ENCODE measurements at places on chromosomes 2 and 18.

DNA sequence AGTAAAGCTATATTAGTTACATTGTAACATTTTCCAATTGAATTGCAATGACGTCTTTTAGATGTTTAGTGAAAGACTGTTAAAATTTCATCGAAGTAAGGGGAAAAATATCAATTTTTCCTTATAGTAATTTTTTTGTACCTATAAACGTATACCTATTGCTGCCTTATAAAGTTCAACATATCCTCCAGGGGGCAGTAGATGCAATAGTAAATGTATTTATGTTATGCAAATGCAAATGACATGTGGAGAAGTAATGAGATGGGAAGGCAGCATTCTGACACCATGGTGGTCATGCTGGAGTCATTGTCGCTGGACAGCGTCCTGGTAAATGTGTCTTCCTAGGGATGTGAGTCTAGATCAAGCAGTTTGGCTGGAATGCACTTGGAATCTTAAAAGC lies 38.7 kb downstream of the MSTN start:
- DNase-seq, result peak; percentile 27

DNA sequence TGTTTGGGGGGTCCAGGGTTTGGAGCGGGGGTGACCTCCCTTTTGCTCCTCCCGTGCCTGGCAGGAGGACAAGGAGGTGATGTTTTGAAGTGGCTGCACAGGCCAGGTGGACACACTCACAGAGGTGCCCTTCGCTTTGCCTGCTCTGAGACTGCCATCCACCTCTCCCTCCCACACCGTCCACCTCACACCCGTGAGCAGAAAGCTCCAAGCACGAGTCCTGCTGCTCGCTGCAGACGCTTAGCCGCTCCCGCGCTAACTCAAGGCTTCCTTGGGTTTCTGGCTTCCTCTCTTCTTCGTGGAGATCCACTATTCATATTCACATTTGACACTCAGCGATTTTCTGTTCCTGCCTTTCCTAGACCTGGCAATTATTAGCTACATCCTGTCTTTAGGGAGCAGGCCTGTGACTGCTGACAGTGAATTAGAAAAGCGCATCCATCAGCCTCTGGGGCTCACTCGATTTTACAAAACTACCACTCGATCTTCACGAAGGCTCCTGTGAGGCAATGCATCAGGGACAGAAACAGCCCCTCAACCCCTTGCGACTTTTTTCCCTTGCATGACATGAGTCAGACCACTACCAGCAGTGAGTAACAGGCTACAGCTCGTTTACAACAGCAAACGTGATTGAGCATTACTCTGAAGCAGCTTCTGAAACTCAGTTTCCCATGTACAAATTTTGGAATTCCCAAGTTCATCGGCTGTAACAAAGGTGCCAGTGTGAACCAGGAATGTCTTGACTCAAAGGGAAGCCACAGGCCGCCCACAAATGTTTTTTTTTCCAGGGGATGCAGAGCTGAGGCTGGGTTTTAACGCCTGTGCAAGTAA lies 238.7 kb upstream of the SOX11 start:
- DNase-seq, result no peak

- no peak for DNase-seq
These were observed 20.0 kb downstream of the ZNF521 start for GRCh38 chr18:25332002-25332401.

DNA sequence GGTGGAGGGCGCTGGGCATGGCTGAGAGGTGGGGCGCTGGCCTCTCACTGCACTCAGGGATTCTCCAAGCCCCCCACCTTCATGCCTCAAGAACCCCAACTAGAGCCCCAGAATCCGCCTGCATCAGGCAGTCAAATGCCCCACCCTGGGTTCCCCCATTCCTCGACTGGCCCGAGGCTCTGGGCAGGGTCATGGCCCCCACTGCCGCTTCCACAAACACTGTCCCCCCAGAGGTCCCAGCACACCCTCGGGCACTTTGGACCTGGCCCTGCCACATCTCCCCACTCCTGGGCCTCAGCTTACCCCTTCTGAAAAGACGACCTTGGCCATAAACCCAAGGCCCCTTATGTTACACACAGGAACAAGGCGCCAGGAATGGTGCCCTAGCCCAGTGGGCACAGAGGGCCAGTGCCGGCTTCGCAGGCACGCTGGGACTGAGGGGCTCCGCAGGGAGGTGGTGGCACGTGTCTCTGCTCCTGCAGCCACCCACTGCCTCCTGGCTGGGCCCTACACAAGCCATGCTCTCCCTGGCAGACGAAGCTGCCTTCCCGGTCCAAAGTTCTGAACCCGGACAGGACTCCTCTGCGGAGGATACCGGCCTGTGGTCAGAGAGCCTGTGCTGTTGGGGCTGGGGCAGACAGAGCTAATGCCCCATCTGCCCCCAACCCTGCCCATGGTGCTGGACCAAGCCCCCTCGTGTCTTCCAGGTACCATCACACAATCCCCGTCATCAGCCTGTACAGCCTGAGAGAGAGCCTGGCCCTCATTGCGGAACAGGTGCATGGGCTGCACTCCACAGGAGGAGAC lies 6.8 kb downstream of the AGXT start:
- no peak for DNase-seq

DNA sequence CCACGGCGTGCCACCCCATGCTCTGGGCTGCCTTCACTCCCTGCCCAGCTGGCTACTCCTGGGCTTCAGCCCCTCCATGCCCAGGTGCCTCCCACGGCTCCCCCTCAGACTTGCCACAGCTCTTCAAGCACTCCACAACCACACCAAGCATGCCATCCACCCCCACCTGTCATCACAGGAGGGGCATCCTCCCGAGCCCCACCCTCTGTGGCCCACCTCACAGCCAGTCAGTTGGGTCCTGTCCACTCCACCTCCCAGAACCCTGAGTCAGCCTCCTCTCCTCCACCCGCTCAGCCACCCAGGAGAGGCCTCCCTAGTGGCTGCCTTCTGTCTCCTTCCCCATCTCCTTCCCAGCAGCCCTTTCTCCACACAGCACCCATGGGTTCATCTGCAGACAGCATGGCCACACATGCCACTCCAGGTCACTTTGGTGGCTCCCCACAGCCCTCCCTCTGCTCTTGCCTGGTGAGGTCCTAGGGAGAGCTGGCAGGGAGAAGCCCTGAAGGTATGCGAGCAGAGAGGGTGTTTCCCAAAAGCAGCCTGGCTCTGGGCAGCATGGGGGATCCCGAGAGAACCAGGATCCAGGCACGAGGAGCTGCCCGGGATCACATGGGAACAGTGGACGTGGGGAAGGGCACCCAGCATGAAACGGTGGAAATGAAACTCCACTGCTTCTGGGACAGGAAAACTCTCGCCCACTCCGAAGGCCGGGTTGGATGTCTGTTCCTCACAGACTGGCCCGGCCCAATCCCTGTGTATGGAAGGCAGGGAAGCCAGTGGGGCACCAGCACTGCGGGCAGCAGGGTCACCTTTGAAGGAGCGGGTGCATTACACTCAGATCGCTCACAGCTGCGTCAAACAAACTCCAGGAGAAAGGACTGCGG lies 2.7 kb downstream of the LIMS2 start:
- no peak for DNase-seq

DNA sequence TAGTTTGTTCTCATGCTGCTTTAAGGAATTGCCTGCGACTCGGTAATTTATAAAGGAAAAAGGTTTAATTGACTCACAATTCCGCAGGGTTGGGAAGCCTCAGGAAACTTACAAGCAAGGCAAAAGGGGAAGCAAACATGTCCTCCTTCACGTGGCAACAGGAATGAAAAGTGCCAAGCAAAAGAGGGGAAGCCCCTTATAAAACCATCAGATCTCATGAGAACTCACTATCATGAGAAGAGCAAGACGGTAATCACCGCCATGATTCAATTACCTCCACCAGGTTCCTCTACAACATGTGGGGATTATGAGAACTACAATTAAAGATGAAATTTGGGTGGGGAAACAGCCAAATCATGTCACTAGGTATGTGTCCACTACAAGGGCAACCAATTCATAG lies 53.9 kb downstream of the MAP4K3 start:
- DNase-seq, result no peak

- no peak for DNase-seq
These were observed 97.7 kb upstream of the SIX3 start for GRCh38 chr2:44843641-44844310.

Data from Calu3 (cell line).